ENCODE measurements at places on chromosomes 6 and 20. TPM values are rescaled to one million over a fixed set of nuclear protein-coding genes. Genes with fewer than 3 reads are reported as not detected.

DNA sequence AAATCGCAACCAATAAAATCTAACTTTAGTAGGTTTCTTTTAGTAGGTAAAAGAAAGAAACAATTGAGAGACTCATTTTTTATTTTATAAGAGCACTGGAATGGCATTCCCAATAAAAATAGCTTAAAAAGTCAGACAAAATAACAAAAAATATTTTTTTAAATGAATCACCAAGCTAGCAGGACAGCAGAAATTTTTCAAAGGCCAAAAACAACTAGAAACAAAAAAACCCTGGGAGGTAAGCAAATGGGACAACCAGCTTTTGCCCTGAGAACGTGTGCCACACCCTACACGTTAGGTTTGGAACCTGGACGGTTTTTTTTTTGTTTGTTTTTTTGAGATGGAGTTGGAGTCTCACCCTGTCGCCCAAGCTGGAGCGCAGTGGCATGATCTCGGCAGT lies 19.6 kb downstream of the GPLD1 start:
- H3K36me3 ChIP-seq: no peaks in the 10 kb centered on the region
- no peak overlapping the region for H3K27ac ChIP-seq
- DNase-seq: no peak
- no peaks in the 10 kb centered on the region for H3K4me1 ChIP-seq
- no peaks in the 10 kb centered on the region for H3K27me3 ChIP-seq
- H3K4me3 ChIP-seq: no peak overlapping the region

Gene SLC25A27
- 57.8 TPM for total RNA-seq

- H3K27me3 ChIP-seq: no peaks in the 10 kb centered on the region
- DNase-seq: no peak
- no peaks in the 10 kb centered on the region for H3K4me1 ChIP-seq
- no peaks in the 10 kb centered on the region for H3K36me3 ChIP-seq
- H3K27ac ChIP-seq: no peak overlapping the region
Measured at GRCh38 chr6:18507018-18507415, 119.9 kb downstream of the RNF144B start.

GRCh38 chr6:53967415-53967814 lies 143.8 kb upstream of the MLIP start:
- no peak overlapping the region for H3K27ac ChIP-seq
- no peak for DNase-seq
- H3K4me3 ChIP-seq: no peak overlapping the region
- H3K36me3 ChIP-seq: no peaks in the 10 kb centered on the region

DNA sequence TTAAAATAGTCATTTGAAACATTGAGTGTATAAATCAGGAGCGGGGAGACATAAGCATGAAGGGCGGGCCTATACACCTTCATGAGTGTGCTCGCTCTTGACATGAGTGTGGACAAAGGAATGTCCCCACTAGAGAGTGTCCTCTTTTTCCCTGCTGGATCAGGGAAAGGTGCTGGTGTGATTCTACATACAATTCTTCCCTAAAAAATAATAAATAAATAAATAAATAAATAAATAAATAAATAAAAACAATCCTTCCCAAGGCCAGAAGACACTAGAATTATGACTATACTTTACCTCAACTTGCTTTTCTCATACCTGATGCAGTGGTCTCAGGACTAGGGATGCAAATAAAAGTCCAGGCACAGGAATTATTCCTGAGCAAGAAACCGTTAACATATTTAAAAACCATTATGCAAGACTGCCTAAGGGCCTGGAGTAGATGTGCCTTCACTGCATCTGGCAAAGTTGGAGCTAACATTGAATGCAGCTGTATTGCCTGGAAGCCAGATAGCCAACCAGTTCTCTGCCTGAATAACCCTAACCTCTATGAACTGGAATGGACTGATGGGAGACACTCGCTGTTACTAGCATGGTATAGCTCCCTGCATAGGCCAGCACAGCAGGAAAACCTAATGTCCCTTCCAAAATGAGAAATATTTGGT lies 37.5 kb upstream of the MICB start:
- no peaks in the 10 kb centered on the region for H3K4me1 ChIP-seq
- no peak for DNase-seq
- no peak overlapping the region for H3K4me3 ChIP-seq
- H3K36me3 ChIP-seq: no peaks in the 10 kb centered on the region

Gene PLCB4
- total RNA-seq: 22.7 TPM

- peaks cover 48% of the 10 kb centered on the region for H3K36me3 ChIP-seq
- no peaks in the 10 kb centered on the region for H3K27me3 ChIP-seq
Measured at GRCh38 chr6:3291346-3291745, 32.6 kb downstream of the PSMG4 start.

Gene PGBD1
- total RNA-seq: 3.8 TPM

Gene RAD21L1
- total RNA-seq: not detected

Gene TFAP2B
- not detected for total RNA-seq

Gene CRISP2
- not detected for total RNA-seq

DNA sequence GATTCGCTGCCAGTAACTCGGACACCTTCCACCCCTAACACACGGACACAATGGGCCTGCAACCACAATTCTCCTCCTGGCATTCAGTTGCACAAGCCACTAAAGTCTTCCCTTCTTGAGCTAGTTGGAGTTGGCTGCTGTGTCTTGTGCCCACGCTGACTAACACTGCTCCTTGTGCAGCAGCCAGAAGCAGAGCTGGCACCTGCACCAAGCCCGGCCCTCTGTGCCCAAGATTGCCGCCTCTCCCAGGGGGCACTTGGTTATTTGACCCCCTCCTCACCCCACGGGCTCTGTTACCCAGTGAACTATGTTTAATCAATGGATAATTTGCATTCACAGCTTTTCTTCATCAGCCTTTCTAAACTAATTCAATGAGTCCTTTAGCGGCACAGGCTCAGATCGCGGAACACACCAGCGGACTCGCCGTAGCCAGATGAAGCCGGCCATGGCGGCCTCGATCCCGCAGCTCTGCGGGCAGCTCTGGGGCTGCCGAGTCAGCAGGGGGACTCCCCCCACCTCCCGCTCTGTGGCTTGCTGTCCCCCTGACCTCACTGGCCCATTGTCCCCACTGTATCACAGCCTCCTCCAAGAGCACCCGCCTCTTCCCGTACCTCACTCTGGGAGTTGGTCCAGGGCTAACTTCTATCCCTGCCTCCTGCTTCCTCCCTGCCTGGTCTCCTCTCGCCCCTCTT lies 94.8 kb upstream of the AFDN start:
- no peaks in the 10 kb centered on the region for H3K27me3 ChIP-seq
- no peak overlapping the region for H3K27ac ChIP-seq
- H3K4me1 ChIP-seq: no peaks in the 10 kb centered on the region
- no peaks in the 10 kb centered on the region for H3K36me3 ChIP-seq

Gene TCP1
- total RNA-seq: 233 TPM

Gene FRMD1
- 20.7 TPM for total RNA-seq

DNA sequence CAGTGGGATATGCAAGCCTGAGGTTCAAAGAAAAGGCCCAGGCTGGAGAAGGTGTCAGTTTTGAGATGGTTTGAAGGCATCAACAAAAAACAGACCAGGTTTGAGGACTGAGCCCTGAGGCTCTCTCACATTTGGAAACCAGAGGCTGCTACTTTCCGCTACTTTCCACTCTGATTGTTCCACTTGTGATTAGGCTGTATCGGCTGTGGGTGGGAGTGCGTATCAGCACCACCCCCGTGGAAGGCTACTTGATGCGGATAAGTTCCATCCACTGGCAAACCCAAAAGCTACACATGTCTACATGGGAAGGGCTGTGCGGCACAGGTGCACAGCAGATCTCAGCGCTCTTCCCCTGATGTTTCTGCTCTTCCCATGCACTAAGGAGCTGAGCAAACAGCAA lies 198.7 kb downstream of the GMPR start:
- no peak for DNase-seq
- H3K4me1 ChIP-seq: no peaks in the 10 kb centered on the region
- no peaks in the 10 kb centered on the region for H3K36me3 ChIP-seq

DNA sequence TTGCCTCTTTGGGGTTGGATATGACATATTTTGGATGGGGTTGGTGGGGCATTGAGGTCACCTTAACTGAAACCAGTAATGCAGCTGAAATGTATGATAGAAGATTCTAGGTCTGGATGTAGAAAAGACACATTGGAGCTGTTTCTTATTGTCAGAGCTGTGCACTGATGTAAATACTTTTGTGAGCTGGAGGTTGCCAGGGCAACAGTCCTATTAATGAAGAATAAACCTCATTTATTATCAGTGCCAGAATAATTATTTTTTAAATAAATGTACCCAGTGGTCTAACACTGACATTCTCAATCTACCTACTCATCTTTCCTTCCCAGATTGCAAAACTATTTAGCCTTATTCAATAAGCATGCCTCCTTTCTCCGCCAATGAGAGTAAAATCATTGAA lies 57.0 kb downstream of the CAP2 start:
- no peak overlapping the region for H3K4me3 ChIP-seq
- no peaks in the 10 kb centered on the region for H3K27me3 ChIP-seq
- no peaks in the 10 kb centered on the region for H3K36me3 ChIP-seq
- DNase-seq: no peak
- H3K27ac ChIP-seq: no peak overlapping the region
- H3K4me1 ChIP-seq: no peaks in the 10 kb centered on the region

DNA sequence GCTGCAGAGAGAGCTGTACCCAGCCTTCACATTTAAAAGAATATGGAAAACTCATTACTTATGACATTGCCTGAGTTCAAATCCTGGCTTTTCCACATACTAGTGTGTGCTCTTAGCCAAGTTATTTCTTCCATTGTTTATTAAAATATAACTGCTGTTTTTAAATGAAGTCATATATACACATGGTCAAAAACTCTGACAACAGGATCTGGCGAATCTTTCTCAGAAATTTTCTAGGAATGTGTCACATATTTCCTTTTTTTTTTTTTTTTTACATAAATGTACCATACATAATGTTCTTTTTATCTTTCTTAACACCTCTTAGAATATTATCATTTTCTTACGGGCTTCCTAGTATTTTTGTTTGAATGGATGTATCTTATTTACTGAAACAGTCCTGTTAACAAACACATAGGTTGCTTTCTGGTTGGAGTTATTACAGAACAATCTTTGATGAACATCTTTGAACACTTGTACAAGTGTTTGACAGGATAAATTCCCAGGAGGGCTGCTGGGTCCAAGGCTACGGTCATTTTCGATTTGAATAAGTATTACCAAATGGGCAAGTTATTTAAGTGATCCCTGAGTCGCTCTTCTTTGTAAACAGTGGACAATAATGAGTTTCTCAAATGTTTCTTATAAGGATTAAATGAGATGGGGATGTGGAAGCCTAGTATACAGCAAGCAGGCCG lies 1.6 kb upstream of the SNX9 start:
- H3K27ac ChIP-seq: no peak overlapping the region
- no peaks in the 10 kb centered on the region for H3K36me3 ChIP-seq
- no peak for DNase-seq
- H3K4me1 ChIP-seq: no peaks in the 10 kb centered on the region
- H3K4me3 ChIP-seq: no peak overlapping the region

DNA sequence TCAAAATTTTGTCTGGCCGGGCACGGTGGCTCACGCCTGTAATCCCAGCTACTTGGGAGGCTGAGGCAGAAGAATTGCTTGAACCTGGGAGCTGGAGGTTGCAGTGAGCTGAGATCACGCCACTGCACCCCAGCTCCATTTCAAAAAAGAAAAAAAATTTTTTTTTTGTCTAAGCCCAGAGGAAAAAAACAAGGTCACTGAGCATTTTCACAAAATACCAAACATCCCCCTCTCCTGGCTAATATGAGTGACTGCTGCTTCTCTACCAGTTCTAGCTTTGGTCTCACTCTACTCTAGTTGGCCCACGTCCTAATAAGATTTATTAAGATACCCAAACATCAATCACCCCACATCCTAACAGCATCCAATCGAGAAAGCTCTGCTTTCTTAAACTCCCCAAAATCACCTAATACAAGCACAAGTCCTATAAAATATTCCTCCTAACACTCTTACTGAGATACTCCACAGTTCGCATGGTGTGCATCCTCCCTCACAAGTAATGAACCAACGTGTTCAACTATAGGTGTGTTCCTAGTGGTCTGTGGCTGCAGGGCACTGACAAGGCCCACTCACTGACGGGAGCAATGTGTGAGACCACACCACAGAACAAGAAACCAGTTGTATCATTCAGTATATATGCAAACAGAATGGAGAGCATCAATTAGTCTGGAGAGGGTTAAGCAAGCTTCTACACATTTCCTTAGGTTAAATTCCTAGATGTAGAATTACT lies 64.2 kb downstream of the FKBP5 start:
- H3K4me3 ChIP-seq: no peak overlapping the region
- DNase-seq: no peak
- no peaks in the 10 kb centered on the region for H3K27me3 ChIP-seq
- H3K27ac ChIP-seq: peak overlapping the region; percentile 16
- no peaks in the 10 kb centered on the region for H3K4me1 ChIP-seq
- H3K36me3 ChIP-seq: peaks cover 6% of the 10 kb centered on the region

DNA sequence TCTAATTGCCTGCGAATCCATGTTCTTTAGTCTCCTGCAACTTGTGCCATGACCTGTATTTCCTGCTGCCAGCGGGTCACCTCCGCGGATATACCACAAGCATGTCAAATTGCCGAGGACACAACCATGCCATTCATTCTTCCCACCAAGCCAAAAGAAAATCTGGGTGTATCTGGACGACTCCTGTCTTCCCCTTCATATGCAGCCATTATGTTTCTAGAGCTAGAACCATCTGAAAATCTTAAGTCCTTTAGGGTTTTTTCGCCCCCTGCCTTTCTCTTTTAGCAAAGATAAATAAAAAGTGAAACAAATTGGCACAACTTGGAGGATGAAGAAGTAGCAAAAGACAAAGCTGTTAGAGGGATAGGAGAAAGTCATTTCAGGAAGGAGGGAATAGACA lies 242.6 kb downstream of the ARID1B start:
- H3K4me1 ChIP-seq: peaks cover 9% of the 10 kb centered on the region
- no peak for DNase-seq
- no peaks in the 10 kb centered on the region for H3K36me3 ChIP-seq
- peak overlapping the region; percentile 98 for H3K27ac ChIP-seq
- no peak overlapping the region for H3K4me3 ChIP-seq

- H3K4me1 ChIP-seq: peaks cover 25% of the 10 kb centered on the region
- DNase-seq: peak; percentile 81
- peak overlapping the region; percentile 56 for H3K27ac ChIP-seq
Measured at GRCh38 chr6:28355743-28356665, 6.3 kb downstream of the ZKSCAN3 start.

GRCh38 chr20:5168651-5169396 lies 42.0 kb downstream of the CDS2 start:
- no peak for DNase-seq
- peaks cover 28% of the 10 kb centered on the region for H3K4me1 ChIP-seq
- H3K36me3 ChIP-seq: no peaks in the 10 kb centered on the region
- H3K4me3 ChIP-seq: no peak overlapping the region
- H3K27ac ChIP-seq: no peak overlapping the region

Gene C6orf15
- total RNA-seq: not detected

Measured in Peyer's patch (tissue), 4 donors.